CD4-positive, alpha-beta memory T cell (primary cell): ENCODE measurements at places on chromosomes 6 and 20. TPM values are rescaled to one million over a fixed set of nuclear protein-coding genes. Genes with fewer than 3 reads are reported as not detected.

GRCh38 chr6:132412656-132413498, 11.6 kb upstream of the MOXD1 start:
- no peak overlapping the region for H3K4me3 ChIP-seq
- no peaks in the 10 kb centered on the region for H3K4me1 ChIP-seq
- H3K27me3 ChIP-seq, result no peaks in the 10 kb centered on the region

The COL10A1 gene
- not detected for total RNA-seq

The CALHM4 gene
- total RNA-seq, result not detected

- H3K4me1 ChIP-seq, result peaks cover 12% of the 10 kb centered on the region
- no peak overlapping the region for H3K27ac ChIP-seq
- no peaks in the 10 kb centered on the region for H3K27me3 ChIP-seq
These were observed 84.5 kb downstream of the SGK1 start for GRCh38 chr6:134233180-134233955.

DNA sequence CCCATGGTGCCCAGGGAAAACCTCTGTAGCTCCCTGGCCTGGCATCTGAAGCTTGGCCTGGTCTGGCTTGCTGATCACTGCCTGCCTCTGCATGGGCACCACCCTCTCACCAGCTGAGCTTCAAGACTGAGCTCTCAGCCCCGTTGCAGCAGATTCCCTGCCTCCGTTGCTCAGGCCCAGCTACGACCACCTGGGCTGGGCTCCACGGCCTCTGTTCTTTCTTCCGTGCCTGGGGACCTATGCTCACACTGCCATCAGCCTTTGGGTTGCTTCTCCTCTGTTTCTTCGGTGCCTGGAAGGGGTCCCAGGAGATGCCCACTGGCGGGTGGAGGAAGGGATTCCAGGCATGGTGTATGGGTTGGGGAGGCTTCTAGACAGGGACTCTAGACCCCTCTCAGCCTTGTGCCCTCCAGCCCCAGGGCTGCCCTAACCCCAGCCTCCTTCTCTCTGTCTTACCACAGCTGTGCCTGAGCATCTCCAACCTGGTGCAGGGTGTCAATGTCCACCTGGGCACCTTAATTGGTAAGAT, 9.1 kb downstream of the BPIFB2 start:
- H3K27me3 ChIP-seq, result no peaks in the 10 kb centered on the region
- no peak for DNase-seq
- H3K36me3 ChIP-seq, result no peaks in the 10 kb centered on the region
- H3K27ac ChIP-seq, result no peak overlapping the region
- no peak overlapping the region for H3K4me3 ChIP-seq

DNA sequence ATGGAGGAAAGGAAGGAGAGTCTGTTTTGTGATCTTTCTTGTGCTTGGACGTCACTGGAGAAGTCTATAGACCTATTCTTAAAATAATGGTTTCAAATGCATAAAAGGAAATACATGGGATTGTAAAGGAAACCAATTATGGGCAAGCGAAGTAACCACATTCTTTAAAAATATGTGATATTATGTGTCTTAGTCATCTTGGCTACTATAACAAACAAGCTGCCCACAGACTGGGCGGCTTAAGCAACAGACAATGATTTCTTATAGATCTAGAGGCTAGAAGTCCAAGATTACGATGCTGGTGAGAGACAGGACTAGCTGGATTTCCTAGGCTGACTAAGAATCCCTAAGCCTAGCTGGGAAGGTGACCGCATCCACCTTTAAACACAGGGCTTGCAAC, 49.4 kb upstream of the CD83 start:
- H3K4me3 ChIP-seq, result no peak overlapping the region
- H3K27ac ChIP-seq, result no peak overlapping the region
- DNase-seq, result no peak
- no peaks in the 10 kb centered on the region for H3K4me1 ChIP-seq
- H3K27me3 ChIP-seq, result no peaks in the 10 kb centered on the region

DNA sequence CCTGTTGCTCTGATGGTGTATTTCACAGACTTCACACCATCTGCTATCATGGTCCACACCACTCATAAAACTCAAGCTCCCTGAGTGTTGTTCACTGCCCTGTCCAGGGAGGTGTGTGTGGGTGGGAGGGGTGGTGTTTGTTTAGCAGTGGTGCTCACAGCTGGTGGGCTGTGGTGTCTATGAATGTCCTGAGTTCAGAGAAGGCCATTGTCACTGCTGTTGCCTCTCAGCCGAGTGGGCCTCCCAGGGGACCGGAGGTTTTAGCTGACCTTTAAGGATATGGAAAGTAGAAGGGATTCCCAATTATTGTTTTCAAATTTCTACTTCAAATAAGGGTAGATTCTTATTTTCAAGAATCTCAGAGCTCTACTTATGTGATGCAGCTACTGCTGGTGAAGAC, 45.6 kb downstream of the DTD1 start:
- no peak overlapping the region for H3K27ac ChIP-seq
- H3K27me3 ChIP-seq, result no peaks in the 10 kb centered on the region
- no peak overlapping the region for H3K4me3 ChIP-seq
- DNase-seq, result no peak
- H3K4me1 ChIP-seq, result no peaks in the 10 kb centered on the region

- H3K27ac ChIP-seq, result no peak overlapping the region
- no peaks in the 10 kb centered on the region for H3K27me3 ChIP-seq
- no peaks in the 10 kb centered on the region for H3K36me3 ChIP-seq
- H3K4me1 ChIP-seq, result no peaks in the 10 kb centered on the region
- no peak for DNase-seq
These were observed 208.8 kb downstream of the DHX35 start for GRCh38 chr20:39170896-39171463.

The TCF21 gene
- total RNA-seq, result not detected

DNA sequence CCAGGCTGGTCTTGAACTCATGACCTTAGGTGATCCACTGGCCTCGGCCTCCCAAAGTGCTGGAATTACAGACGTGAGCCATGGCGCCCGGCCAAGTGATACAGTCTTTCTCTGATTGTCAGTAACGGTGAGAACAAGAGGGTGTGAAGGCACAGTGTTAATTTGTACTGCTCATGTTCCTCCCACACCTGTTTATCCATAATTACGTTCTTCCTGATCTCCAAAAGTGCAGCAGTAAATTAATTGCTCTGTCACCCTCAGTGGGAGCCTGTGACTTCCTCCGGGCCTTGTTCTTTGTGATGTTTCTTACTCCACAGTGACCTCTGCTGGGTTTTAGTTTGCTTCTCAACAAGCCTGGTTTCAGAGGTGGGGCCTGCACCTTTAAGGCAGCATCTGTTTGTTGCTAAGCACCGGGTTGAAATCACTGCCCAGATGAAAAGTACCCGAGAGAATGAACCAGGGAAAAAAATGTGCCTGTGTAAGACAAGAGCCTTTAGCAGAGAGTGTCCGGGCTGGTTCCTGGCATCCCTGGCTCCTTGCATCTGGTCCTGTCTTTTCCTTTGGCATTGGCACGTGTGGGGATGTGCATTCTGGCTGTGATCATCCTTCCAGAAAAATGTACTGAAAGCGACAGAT, 89.1 kb upstream of the CLDN20 start:
- peaks cover 21% of the 10 kb centered on the region for H3K4me1 ChIP-seq
- peak; percentile 67 for DNase-seq
- H3K27me3 ChIP-seq, result no peaks in the 10 kb centered on the region
- H3K27ac ChIP-seq, result no peak overlapping the region

The SLC2A10 gene
- not detected for total RNA-seq

The WASF1 gene
- 0.39 TPM for total RNA-seq

The BANF2 gene
- total RNA-seq, result not detected

The TMC2 gene
- total RNA-seq, result not detected

GRCh38 chr6:88499436-88499835, 333.3 kb upstream of the CNR1 start:
- no peak overlapping the region for H3K4me3 ChIP-seq
- no peaks in the 10 kb centered on the region for H3K4me1 ChIP-seq
- no peaks in the 10 kb centered on the region for H3K27me3 ChIP-seq

DNA sequence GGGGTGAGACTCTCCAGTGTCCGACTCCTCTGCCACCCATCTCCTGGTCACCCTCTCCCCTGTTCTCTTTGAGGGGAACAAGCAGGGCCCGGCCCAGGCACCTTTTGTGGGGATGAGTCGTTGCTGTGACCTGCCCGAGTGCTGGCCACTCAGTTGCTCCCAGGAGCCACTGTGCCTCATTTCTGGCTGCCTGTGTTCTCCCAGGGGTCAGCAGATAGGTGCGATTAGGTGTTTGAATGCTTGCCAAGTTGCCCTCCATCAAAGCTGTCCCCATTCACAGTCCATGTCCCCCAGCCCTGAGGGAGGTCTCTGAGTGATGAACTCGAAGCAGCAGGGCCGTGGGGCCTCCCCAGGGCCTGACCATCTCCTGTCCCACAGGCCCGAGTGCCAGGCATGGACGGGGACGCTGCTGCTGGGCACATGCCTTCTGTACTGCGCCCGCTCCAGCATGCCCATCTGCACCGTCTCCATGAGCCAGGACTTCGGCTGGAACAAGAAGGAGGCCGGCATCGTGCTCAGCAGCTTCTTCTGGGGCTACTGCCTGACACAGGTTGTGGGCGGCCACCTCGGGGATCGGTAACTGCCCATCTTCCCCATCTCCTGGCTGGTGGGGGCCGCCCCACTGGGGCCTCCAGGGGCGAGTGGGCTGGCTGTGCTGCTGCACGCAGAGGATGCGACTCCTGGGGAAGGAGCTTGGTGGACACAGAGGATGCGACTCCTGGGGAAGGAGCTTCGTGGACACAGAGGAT, 4.1 kb downstream of the SLC17A9 start:
- H3K4me1 ChIP-seq, result peaks cover 28% of the 10 kb centered on the region
- H3K36me3 ChIP-seq, result no peaks in the 10 kb centered on the region
- no peaks in the 10 kb centered on the region for H3K27me3 ChIP-seq
- no peak overlapping the region for H3K27ac ChIP-seq
- no peak overlapping the region for H3K4me3 ChIP-seq

The SAPCD1 gene
- total RNA-seq, result 3.7 TPM

DNA sequence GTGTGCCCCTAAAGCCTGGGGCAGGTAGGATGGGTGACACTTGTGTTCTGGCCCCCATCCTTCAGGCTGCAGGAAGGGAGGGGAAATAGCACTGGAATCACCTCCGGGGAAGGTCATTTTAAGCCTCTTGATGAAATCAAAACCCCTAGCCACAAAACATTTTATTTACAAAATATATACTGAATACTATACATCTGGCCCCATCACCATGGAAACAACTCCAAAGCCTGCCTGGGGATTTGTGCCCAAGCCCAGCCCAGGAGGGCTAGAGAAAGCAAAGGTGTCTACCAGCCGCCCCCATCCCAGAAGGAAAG, 2.6 kb downstream of the SMIM29 start:
- H3K27me3 ChIP-seq, result no peaks in the 10 kb centered on the region
- DNase-seq, result no peak
- peaks cover 30% of the 10 kb centered on the region for H3K36me3 ChIP-seq
- H3K4me3 ChIP-seq, result no peak overlapping the region
- peaks cover 60% of the 10 kb centered on the region for H3K4me1 ChIP-seq

- H3K27ac ChIP-seq, result no peak overlapping the region
- no peak for DNase-seq
- H3K4me1 ChIP-seq, result peaks cover 3% of the 10 kb centered on the region
- no peak overlapping the region for H3K4me3 ChIP-seq
These were observed 99.8 kb downstream of the SNX5 start for GRCh38 chr20:17868700-17869231.

The DYNLT2 gene
- total RNA-seq, result 6.9 TPM

GRCh38 chr6:45665859-45666258, 288.1 kb upstream of the SUPT3H start:
- H3K4me3 ChIP-seq, result no peak overlapping the region
- H3K36me3 ChIP-seq, result no peaks in the 10 kb centered on the region
- peaks cover 21% of the 10 kb centered on the region for H3K4me1 ChIP-seq
- H3K27me3 ChIP-seq, result no peaks in the 10 kb centered on the region

DNA sequence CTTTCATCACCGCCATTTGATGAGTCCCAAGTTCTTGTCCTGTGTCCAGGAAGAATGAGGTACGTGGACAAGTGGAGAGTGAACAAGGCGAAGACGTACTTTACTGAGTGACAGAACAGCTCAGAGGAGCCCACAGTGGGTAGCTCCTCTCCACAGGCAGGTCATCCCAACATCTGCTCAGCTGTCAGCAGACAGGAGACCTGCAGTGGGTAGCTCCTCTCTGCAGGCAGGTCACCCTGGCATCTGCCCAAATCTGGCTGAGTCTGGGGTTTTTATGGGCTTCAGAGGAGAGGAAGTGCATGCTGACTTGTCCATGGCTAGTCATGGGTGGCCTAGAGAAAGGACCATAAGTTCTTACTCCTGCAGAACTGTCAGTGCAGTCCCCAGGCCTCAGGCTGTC, 32.7 kb upstream of the PDYN start:
- H3K27ac ChIP-seq, result no peak overlapping the region
- no peaks in the 10 kb centered on the region for H3K4me1 ChIP-seq
- no peak for DNase-seq
- H3K36me3 ChIP-seq, result no peaks in the 10 kb centered on the region
- no peaks in the 10 kb centered on the region for H3K27me3 ChIP-seq

DNA sequence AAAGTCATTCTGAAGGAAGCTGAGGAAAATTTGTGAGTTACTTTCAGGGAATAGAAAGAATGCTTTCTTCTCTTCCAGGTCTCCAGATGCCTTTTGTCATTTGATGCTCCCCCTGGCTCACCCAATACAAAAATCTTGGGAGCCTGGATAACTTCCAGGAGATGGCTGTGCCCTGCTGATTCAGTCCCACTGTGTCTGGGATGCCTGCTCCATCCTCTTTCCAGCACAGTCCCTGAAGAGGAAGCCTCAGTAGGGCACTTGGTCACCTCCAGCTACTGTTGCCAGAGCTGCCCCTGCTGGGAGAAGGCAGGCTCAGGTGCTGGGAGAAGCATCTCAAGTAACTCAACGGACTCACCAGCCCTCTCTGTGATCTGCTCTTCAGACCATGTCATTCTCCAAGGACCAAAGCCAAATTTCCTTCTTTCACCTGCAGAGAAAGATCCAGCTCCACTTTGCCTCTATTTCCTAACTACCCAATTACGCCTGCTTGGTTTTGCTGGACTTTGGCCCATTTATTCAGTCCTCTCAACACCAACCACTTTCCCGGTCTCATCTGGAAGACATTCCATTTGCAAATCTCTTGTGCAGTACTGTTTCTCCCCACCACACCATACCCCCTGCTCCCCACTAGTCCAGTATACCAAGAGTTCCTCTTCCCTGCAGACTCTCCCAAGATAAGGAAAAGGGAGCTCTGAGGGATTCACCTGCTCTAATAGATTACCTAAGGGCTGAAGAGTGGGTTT, 53.3 kb downstream of the SLC23A2 start:
- H3K4me3 ChIP-seq, result no peak overlapping the region
- DNase-seq, result no peak
- no peaks in the 10 kb centered on the region for H3K36me3 ChIP-seq
- H3K27me3 ChIP-seq, result no peaks in the 10 kb centered on the region

DNA sequence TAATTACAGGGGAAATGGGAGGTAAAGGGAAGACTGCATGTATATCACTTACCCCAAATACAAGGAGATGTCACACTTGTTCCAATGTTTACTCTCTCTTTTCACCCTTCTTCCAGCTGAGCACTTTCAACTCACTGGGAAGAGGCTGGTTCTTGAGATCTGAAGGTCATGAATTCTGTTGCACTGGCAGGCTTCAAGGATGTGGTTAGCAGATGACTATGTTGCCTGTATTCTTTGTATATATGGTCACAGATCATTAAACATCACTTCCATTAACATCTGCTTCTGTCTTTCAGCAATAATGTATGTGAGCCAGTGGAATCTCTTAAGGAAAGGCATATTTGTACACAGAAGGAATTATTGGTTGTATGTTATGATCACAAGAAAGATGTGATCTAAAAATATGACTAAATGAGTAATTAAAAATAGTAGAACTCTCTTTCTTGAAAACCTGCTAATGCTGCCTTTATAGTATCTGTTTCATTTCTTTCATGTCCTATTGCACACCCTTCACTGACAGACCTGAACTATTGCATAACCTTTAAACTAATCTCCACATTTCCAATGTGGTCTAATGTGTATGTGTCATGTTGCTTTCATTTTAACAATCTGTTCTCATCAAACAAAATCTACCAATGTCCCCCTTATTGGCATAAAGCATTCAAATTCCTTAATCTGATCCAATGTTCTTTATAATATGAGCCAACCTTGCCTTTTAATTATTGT, 131.4 kb upstream of the EPHA7 start:
- H3K36me3 ChIP-seq, result no peaks in the 10 kb centered on the region
- H3K4me3 ChIP-seq, result no peak overlapping the region
- no peak for DNase-seq
- H3K27me3 ChIP-seq, result no peaks in the 10 kb centered on the region
